MV-4-11 (cell line): ENCODE measurements at places on chromosomes 7 and 10.
A peak's percentile ranks its signal among the peaks of the same experiment; 100 is the strongest.

- peak; percentile 25 for DNase-seq
These were observed 817 bp downstream of the MLLT10 start for GRCh38 chr10:21534604-21535493.

GRCh38 chr10:124171561-124171960, 78.2 kb upstream of the CHST15 start:
- no peak for DNase-seq

GRCh38 chr7:114160925-114161324, 242.1 kb upstream of the PPP1R3A start:
- peak; percentile 84 for DNase-seq

GRCh38 chr7:156791241-156791640, 101.7 kb downstream of the LMBR1 start:
- no peak for DNase-seq

DNA sequence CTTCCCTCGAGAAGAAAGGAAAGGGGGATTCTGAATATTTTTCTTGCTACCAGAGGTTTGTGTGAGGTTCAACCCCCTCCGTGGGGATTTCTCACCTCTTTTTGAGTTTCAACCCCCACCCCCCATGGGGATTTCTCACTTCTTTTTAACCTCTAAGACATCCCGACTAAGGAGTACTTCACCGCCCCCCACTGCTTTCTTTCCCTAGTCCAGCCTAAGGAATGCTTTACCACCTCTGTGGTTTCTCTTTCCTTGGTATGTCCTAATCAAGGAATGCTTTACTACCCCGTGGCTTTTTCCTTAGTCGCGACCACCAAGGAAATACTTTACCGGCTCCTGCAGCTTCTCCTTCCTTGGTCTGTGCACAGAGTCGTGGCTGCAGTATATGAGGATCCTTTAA, 149.4 kb downstream of the LYZL1 start:
- no peak for DNase-seq
